ENCODE measurements at places on chromosomes 16 and 17. TPM values are rescaled to one million over a fixed set of nuclear protein-coding genes. Genes with fewer than 3 reads are reported as not detected.

The WSCD1 gene
- total RNA-seq = 6.3 TPM

The CDYL2 gene
- 12.8 TPM for total RNA-seq

The TMEM235 gene
- total RNA-seq = not detected

The TMIGD1 gene
- not detected for total RNA-seq

DNA sequence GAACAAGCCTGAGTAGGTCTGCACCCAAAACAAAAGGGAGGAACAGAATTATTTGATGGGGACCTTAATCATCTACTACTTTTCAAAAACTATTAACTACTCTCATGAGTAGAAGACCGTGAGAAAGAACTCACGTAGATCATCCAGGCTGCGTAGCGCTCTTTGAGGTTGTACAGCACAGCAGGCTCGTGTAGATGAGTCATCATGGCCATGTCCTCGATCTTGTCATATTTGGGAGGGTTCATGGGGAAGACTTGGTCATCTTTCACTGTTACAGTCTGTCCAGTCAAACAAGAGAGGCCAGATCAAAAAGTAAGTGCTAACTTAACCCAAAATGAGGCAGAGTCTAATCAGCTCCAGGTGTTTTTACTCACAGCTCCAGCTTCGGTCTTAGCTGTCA is 2.3 kb downstream of the MYH1 start:
- H3K36me3 ChIP-seq = no peaks in the 10 kb centered on the region
- H3K27ac ChIP-seq = no peak overlapping the region
- no peak for DNase-seq
- H3K4me1 ChIP-seq = no peaks in the 10 kb centered on the region
- no peak overlapping the region for H3K4me3 ChIP-seq
- no peaks in the 10 kb centered on the region for H3K27me3 ChIP-seq

GRCh38 chr17:3804503-3804931 is 3.5 kb upstream of the ITGAE start:
- no peak for DNase-seq
- no peak overlapping the region for H3K27ac ChIP-seq
- no peaks in the 10 kb centered on the region for H3K4me1 ChIP-seq
- peaks cover 27% of the 10 kb centered on the region for H3K36me3 ChIP-seq
- no peak overlapping the region for H3K4me3 ChIP-seq

- H3K4me1 ChIP-seq = no peaks in the 10 kb centered on the region
- H3K4me3 ChIP-seq = no peak overlapping the region
- no peaks in the 10 kb centered on the region for H3K36me3 ChIP-seq
Measured at GRCh38 chr16:89048090-89048725, 45.4 kb upstream of the ACSF3 start.

DNA sequence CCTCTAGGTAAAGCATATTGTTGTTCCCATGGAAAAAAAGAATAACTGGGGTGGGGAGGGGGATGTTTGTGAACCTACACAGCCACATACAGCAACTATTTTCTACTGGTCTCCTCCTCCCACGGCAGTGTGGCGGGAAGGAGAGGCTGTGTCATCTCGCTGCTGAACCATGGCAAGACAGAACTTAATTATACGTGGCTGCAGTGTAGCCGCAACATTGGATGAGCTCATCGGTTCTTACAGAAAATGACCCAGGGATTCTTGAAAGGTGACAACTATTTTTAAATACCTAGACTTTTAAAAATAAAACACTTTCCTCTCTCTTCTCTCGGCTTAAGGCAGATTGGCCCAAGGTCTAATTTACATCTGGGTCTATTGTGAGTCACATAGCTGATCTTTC is 19.8 kb upstream of the TEKT3 start:
- no peak overlapping the region for H3K27ac ChIP-seq
- H3K4me1 ChIP-seq = no peaks in the 10 kb centered on the region
- H3K36me3 ChIP-seq = no peaks in the 10 kb centered on the region

- H3K27ac ChIP-seq = peak overlapping the region; percentile 53
- no peaks in the 10 kb centered on the region for H3K36me3 ChIP-seq
- H3K4me3 ChIP-seq = no peak overlapping the region
Measured at GRCh38 chr16:85422632-85423550, 190.2 kb upstream of the GSE1 start.

GRCh38 chr17:29728490-29728889 is 105.8 kb upstream of the CORO6 start:
- H3K27me3 ChIP-seq = no peaks in the 10 kb centered on the region
- H3K4me1 ChIP-seq = no peaks in the 10 kb centered on the region
- H3K4me3 ChIP-seq = no peak overlapping the region
- DNase-seq = no peak
- H3K36me3 ChIP-seq = no peaks in the 10 kb centered on the region

GRCh38 chr16:11128211-11129141 is 127.5 kb downstream of the SOCS1 start:
- no peak for DNase-seq
- H3K27me3 ChIP-seq = no peaks in the 10 kb centered on the region
- H3K27ac ChIP-seq = no peak overlapping the region
- H3K4me1 ChIP-seq = no peaks in the 10 kb centered on the region

- peak overlapping the region; percentile 98 for H3K27ac ChIP-seq
- H3K36me3 ChIP-seq = no peaks in the 10 kb centered on the region
- peaks cover 10% of the 10 kb centered on the region for H3K4me1 ChIP-seq
- H3K27me3 ChIP-seq = no peaks in the 10 kb centered on the region
- peak; percentile 100 for DNase-seq
Measured at GRCh38 chr17:57892146-57892819, 42.4 kb upstream of the MRPS23 start.

DNA sequence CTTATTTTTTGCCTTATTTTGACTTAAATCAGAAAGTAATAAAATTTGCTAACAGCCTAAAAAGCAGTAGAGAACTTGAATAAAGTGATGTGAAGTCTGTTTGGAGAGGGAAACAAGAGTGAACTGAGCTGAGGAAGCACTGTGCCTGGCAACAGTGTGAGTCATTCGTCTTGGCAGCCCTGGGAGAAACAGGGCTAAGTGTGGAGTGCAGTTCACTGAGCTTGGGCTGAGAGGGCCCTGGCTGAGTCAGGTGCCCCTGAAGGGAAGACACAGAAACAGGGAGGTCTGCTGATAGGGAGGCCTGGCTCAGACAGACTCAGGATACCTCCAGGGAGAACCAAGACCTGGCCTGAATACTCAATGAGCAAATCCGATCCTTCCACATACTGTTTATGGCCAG is 132.1 kb downstream of the HS3ST4 start:
- H3K27me3 ChIP-seq = no peaks in the 10 kb centered on the region
- H3K4me3 ChIP-seq = no peak overlapping the region
- no peaks in the 10 kb centered on the region for H3K36me3 ChIP-seq
- DNase-seq = no peak

DNA sequence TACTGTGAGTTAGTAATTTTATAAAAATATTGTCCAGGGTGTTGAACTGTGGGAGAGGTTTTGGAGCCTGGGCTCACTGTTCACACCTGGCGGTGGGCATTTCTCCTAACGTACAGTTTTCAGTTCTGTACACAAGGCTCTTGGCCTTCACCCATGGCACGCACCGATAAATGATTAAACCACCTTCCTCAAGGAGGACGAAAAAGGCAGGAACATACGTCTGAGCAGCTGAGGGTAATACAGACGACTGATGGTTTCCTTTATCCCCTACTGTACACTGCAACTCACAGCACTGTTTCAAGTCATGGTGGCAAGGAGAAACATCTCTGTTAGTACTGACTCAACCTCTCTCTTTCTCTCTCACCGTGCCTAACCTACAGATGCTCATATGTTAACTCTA is 1.4 kb upstream of the ST6GALNAC1 start:
- no peak overlapping the region for H3K27ac ChIP-seq
- DNase-seq = no peak
- H3K27me3 ChIP-seq = no peaks in the 10 kb centered on the region
- no peaks in the 10 kb centered on the region for H3K36me3 ChIP-seq

- H3K27me3 ChIP-seq = no peaks in the 10 kb centered on the region
- no peaks in the 10 kb centered on the region for H3K36me3 ChIP-seq
Measured at GRCh38 chr17:65359016-65359415, 202.4 kb downstream of the AXIN2 start.
